ENCODE measurements at places on chromosomes 12 and 14. TPM values are rescaled to one million over a fixed set of nuclear protein-coding genes. Genes with fewer than 3 reads are reported as not detected.

GRCh38 chr12:14284184-14284722 lies 81.2 kb upstream of the ATF7IP start:
- peak; percentile 91 for DNase-seq

DNA sequence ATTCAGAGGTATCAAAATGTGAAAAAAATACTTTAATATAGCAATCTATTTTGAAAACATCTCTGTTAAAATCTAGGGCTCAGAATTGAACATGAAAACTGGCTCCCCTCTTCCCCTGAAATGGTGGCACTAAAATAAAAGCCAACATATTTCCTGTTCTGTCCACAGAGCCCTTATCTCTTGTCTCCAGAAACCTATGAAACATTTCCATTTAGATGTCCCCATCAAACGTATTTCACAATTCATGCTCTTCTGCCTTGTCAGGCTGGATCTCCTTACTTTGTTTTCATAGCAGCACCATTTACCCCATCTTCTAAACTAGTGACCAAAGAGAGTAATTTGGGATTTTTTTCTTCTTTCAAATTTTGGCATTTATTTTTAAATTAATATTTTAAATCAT lies 42.4 kb downstream of the PDE3A start:
- no peak for DNase-seq

- no peak for DNase-seq
Observed at GRCh38 chr12:113271466-113271852, 50.2 kb downstream of the TPCN1 start.

GRCh38 chr12:131117438-131118245 lies 163.9 kb downstream of the ADGRD1 start:
- DNase-seq, result no peak

DNA sequence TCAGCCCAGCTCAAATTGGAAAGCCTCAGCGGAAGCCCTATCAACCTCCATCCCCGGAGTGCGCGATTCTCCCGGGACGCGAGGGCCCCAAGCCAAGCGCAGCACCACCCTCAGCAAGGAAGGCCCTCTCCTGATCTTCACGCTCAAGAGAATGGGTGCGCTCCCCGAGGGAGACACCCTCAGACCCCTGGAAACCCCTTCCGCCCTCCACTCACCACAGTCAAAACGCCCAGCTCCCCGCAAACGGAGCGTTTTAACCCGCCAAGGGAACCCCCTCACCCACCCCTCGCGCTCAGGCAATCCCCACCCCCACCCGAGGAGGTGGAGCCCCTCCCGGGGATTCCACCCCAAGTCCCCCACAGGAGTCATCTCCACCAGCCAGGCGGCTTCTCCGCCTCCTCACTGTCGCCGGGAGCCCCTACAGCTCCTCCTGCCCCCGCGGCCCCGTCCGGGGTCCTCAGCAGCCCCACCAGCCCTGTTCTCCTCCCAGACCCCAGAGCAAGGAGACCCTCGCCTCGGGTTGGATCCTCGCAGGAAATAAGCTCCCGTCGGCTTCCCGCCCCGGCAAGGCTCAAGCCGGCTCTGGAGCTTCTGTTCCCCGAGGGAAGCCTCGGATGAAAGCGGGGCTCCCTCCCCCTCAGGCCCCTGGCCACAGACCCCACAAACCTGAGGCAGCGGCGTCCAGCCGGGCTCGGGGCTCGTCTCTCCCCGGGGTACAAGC lies 507 bp downstream of the BAZ2A start:
- DNase-seq, result peak; percentile 42

- no peak for DNase-seq
Observed at GRCh38 chr12:7068240-7068993, 7.9 kb downstream of the C1S start.

DNA sequence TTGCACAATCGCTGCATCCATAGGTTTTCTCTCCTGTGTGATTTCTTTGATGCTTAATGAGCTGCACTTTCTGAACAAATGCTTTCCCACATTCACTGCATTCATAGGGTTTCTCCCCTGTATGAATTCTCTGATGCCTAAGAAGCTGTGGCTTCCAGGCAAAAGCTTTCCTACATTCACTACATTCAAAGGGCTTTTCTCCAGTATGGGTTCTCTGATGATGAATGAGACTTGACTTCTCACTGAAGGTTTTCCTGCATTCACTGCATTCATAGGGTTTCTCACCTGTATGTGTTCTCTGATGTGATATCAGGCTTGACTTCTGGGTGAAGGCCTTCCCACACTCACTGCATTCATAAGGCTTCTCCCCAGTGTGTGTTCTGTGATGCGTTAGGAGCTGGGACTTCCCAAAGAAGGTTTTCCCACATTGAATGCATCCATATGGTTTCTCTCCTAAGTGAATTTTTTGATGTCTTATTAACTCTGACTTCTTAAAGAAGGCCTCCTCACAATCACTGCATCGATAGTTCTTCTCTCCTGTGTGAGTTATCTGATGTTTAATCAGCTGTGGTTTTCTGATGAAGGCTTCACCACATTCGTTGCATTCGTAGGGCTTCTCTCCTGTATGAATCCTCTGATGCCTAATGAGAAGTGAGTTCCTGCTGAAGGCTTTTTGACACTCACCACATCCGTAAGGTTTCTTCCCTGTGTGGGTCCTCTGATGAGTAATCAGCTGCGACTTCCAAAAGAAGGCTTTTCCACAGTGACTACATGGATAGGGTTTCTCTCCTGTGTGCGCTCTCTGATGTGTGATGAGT lies 30.3 kb downstream of the ZNF605 start:
- DNase-seq, result peak; percentile 13

DNA sequence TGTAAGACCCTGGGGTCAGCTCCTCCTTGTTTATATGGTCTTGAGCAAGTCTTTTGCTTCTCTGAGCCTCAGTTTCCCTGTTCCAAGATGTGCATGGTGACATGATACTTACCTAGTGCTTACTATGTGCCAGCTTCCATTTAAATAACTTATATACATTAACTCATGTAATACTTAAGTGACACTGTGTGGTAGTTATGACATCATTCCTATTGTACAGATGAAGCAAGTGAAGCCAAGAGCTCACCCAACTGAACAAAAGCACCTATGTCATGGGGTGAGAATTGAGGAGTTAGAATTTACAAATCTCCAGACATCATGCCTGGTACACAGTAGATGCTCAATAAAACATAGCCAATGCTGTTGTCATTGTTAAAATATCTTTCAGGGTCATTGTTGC lies 41.3 kb upstream of the CMKLR1 start:
- no peak for DNase-seq

DNA sequence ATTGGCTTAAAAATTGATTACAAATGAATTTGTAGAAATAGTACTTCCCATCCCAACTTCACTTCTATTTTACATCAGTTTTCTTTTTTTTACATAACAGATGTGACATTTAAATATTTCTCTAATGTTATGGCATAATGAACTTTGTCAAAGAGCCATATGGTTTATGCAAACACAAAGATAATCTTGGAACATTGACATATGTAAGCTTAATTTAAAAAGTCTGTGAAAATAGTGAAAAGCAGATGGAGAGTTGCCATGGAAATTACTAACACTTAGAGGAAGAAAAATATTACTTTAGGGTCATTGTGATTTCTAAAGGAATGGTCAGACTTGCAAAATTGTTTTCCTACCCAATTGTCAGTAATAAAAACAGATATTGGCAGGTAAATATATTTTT lies 232.4 kb downstream of the AEBP2 start:
- DNase-seq, result no peak

DNA sequence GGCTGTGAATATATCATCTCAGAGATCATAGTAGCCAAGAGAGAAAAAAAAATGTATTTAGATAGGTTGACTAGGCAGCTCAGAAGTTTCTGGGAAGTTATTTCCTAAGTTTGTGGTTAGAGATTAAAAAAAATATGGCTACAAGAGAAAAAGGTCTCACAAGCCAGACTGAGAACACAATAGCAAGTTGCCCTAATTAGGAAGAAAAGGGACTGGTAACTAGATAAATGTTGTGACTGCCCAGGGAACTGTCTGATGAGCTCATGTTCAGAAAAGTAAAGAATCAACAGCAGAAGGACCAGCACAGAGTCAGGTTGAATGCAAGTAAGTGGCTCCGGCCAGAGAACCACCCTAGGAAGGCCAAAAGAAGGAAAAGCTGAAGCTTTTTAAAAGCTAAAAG lies 256.6 kb downstream of the PRKD1 start:
- no peak for DNase-seq

DNA sequence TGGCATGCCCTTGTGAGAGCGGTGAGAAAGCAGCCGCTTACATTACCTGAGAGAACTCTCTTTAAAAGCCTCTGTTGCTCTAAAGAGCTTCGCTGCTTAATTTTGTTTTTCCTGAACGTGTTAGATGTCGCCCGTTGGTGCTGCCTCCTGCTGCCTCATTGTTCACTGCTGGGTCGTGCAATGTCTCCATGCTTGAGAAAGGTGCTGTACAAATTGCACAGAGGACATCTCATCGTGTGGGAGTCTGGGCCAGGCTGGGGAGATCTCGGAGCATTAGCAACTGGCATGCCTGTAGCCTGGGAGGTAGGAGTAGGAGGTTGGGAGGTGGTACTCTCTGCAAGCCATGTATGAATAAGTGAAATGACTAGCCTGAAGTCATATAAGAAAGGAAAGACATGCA lies 686.0 kb downstream of the NOVA1 start:
- no peak for DNase-seq

MUCL1 gene
- total RNA-seq, result not detected

LUM gene
- total RNA-seq, result 1.5 TPM

CGRRF1 gene
- 10.4 TPM for total RNA-seq
